ENCODE measurements at places on chromosomes 2 and 18.

DNA sequence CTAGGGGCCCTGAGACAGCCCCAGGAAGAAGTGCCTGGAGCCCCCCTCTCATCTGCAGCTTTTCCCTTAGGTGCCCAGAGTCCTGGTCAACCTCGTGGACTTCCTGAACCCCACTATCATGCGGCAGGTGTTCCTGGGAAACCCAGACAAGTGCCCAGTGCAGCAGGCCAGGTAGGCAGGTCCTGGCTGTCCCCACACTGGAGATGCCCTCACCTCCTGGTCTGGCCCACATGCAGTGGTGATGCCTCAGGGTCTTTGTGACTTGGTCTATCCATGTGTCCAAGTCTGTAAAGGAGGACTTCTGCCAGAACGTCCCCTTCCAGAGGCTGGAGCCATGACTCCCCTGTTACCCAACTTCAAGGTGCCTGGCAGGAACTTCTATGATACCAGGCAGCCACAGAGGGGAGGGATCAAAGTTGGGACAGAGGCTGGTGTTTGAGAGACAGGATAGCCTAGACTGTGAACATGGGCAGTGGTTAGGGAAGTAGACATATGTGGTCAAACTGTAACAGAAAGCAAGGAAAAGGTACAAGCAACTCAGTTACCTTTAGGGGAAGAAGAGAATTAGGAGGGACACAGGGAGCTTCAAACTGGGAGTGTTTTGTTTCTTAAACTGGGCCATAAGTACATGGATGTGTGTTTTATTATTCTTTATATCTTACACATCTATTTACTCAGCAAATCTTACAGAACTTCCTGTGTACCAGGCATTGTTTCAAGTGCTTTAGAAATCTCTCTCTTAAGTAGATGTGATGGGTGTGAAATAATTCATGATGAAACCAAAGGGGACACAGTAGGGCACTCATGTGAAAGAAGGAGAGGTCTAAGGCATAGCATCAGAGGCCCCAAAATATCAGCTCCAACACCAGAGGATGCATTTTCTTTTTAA lies 107.1 kb downstream of the PLB1 start:
- DNase-seq, result no peak

DNA sequence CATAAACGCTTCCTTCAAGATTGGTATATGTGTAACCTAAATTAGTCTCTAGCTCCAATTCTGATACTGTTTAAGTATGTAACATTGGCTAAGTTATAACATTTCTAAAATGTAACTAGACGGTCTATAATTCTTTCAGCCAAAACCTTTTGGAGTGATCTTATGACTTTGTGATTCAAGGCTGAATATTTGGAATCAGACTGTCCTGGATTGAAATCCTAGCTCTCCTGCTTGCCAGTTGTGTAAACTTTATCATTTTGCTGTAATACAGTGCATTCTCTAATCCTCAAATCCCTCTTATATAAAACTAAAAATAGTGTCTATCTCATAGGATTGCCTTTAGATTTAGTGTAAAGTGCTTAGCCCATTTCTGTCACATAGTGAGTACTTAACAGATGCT lies 337.2 kb upstream of the KCNJ3 start:
- no peak for DNase-seq

DNA sequence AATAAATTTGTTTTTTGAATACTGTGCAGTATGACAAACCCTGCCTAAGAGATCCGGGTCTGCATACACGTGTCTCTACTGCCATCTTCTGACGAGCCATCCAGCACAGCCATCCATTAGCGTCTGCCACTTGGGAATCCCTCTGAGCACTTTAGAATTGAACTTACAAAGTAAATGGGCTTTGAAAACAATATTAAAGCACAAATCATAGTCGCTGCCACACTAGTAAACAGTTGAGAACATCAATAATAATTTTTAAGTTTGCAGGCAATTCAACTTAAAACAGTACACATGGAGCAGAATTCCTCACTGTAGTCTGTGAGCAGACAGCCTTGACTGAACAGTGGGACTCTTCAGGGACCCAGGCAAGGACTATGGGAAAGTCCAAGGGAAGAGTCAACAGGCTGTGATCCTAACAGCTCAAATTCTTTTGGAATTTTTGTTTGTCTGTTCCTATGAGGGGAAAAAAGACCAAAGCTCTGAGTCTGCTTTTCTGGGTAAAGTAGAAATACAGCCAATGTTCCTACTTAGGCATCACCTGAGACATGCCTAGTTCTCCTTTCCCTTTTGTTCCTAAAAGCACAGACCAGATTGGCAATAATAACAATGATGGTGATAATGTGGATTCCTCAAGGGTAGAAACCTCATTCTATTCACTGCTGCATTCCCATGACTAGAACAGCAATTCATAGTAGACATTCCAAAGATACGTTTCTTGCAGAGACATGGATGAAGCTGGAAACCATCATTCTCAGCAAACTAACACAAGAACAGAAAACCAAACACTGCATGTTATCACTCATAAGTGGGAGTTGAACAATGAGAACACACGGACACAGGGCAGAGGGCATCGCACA lies 92.9 kb downstream of the MREG start:
- DNase-seq, result peak; percentile 86

DNA sequence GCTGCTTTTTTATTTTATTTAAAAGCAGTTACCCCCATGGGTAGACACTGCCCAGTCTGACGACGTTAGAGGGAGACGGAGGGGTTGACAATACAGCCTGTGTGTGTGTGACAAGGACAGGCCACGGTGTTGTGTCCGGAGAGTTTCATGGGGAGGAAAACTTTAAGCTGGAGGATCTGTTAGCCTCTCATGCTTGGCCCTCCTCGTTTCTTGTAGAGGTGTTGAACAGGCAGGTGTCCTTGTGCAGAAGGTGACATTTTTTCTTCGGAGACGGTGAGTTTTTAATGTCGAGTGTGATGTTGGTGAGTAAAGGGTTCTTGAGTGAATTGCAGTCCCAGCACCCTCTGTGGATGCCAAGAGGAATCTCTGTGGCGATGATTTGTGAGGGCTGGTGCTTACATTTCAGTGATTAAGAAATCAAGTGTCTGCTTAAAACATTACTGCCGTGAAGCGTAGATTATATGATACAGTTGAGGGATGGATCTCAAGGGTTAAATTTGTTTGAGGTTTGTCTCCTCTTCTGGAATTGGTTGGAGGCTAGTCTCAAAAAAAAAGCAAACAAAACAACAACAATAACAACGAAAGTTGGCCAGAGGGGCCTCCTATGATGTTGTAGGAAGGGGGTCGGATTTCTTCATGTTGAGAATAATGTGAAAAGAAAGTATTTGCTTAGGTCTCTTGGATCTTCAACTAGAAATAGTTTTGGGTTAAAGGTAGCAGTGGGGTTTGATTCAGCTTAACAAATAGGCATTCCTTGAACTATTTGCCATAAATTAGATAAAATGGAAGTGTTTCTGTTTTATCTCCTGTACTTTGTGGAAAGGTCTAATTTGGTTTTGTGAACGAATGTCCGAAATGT lies 1.6 kb downstream of the NCOA1 start:
- no peak for DNase-seq

DNA sequence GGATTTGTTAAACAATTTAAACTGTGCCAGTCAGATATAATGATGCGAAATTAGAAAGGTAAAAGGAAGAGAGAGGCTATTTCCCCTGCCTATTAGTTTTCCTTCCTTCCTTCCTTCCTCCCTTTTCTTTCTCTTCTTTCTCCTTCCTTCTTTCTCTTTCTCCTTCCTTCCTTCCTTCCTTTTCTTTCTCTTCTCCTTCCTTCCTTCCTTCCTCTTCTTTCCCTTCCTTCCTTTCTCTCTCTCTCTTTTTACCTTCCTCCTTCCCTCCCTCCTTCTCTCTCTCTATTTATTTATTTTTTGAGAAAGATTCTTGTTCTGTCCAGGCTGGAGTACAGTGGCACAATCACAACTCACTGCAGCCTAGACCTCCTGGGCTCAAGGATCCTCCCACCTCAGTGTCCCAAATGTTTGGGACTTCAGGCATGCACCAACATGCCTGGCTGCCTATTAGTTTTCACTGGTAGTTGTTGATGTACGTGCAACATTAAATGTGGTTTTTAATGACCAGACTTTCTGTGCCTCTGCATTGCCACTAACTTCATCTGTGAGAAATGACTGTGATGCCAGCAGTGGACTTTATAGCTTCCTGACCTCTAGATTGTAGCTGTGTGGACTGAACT lies 48.7 kb upstream of the NFE2L2 start:
- no peak for DNase-seq

DNA sequence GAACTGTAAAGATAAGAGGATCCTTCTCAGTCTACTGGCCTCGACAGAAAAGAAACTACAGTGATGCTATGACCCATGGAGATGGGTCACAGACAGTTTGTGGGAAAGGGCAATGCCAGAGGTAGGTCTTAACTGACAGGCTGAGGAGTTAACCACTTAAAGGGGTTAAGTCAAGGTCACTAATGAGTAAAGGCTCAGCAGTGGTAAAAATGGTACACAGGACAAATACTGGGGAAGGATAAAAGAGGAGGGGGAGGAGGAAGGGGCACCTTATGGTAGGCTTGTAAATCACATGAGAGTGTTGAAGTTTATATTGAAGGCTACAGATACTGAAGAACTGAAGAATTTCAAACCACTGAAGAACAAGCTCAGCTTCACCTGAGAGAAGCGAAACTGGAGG lies 9.9 kb downstream of the IER3IP1 start:
- no peak for DNase-seq

- DNase-seq, result peak; percentile 6
These were observed 194.7 kb downstream of the RND3 start for GRCh38 chr2:150292807-150293206.

- no peak for DNase-seq
These were observed 18.9 kb downstream of the SMAD7 start for GRCh38 chr18:48931680-48932461.

DNA sequence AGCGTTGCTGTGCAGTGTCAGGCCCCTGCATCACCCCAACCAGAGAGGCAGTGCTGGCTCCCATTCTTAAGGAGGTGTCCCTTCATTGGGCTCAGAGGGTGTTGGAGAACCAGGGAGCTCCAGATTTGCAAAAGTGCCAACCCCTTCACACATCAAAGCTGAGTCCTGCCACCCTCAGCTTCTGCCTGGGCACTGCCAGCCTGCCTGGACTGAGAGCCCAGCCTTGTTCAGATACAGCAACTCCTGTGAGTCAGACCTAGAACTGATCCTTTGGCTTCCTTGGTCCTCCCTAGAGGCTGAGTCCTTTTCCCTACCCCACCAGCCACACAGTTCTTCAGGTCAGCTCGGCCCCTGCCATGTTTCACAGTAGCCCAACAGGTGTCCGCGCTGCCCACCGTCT lies 424.9 kb upstream of the MYT1L start:
- no peak for DNase-seq

DNA sequence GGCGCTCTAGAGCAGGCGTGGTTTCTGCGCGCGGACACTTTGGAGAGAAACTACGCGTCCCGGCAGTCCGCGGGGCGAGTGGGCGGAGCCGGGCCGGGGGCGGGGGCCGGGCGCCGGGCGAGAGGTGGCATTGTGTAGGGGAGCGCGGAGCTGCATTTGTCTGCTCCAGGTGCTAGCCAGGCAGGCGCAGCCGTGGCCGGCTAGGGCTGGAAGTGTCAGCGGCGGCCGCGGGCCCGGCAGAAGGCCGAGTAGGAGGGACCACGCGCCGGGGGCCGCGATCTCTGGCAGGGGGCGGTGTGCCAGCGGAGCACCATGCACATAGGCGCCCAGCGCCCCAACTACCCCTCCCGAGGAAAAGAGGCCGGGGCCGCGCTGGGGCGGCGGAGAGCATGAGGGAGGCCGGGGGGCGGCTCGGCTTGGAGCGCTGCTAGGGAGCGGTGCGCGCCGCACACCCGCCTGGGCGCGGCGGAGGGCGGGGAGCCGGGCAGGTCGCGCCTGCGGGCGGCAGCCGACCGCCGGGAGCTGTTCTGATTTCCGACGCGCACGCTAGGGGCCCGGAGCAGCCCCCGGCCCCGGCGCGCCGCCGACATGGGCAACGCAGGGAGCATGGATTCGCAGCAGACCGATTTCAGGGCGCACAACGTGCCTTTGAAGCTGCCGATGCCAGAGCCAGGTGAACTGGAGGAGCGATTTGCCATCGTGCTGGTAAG lies at the start of gene FMNL2:
Gene FMNL2 (plus strand): TSS at position 159 of the 710 bp plus-strand sequence.
- DNase-seq, result peak; percentile 55

- DNase-seq, result no peak
These were observed 185.2 kb downstream of the SMAD2 start for GRCh38 chr18:47745227-47745626.

DNA sequence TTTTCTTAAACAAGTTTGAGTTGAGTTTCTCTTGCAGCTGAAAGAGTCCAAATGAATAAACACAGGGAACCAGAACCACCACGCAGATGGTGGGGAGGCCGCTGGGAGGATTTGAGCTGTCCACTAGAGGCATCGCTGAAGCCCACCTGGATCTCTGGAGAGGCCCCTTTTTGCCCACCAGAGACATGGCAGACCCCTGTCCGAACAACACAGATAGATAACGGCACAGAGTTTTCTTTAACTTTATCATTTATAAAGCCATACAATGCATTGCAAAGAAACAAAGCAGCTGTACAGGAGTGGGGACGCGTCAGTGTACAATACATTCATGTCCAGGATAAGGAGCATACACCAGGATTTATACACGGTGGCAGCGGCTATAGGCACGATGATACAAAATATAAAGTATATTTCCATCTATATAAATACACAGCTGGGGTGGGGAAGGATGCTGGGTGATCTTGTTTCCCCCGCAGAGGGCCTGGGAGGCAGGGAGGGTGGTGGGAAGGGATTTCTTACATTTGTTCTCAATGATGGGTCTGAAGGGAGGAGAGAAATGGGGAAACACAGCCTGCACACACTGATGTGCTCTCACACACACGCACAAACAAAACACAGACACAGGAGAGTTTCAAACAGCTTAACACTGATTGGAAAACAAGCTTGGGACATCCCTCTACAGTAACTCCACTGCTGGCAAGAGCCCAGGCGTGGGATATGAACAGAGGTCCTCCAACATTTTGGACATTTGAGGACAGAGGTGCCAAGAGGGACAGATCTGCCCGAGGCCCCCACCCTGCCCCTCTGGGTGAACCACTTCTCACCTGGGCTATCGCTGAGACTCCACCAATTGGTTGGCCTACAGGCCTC lies 203.0 kb downstream of the TNS1 start:
- DNase-seq, result no peak

DNA sequence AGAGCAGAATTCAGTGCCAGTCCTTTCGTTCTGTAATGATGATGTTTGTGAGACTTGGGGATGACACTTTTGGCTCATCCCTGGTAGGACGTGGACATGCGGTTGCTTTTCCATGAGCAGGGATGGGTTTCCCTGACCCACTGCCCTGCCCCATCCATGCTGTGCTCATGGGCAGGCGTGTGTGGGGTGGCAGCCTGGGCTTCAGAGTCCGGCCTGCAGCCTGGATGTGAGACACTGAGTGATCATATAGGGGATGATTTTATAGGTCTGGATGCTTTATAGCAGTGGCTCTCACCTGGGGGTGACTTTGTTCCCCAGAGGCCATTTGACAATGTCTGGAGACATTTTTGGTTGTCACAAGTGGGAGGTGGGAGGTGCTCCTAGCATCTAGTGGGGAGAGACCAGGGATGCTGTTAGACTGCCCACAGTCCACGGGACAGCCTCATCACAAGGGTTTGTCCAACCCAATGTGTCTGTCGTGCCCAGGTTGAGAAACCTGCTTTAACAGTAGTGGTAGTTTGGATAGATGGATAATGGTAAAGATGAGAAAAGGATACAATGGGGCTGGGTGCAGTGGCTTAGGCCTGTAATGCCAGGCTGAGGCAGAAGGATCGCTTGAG lies 38.9 kb downstream of the LDLRAD4 start:
- DNase-seq, result no peak

Data from fibroblast of the conjunctiva (primary cell).